Kidney (tissue), 22 donors: ENCODE measurements at places on chromosomes 7 and 10. TPM values are rescaled to one million over a fixed set of nuclear protein-coding genes. Genes with fewer than 3 reads are reported as not detected.

Gene NMT2
- 11.7 TPM for polyA plus RNA-seq

DNA sequence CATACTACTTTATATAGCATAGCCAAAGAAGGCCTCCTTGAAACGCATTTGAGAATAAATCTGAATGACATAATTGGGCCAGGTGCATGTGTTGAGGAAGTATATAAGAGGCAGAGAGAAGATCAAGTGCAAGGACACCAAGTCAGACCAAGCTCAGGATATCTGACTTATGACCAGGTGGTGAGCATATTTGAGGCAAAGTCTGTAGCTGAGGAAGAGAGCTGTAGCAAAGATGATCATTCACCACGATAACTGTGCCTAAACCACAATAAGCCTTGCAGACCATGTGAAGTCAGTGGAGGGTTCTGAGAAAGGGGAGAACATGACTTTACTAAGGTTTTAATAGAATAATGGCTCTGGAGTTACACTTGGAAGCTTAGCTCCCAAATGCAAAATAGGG, 292.3 kb downstream of the SORCS1 start:
- no peak for DNase-seq

Gene SSMEM1
- not detected for polyA plus RNA-seq

Gene AKR1C2
- 11.8 TPM for polyA plus RNA-seq

Gene TAS2R3
- not detected for polyA plus RNA-seq

DNA sequence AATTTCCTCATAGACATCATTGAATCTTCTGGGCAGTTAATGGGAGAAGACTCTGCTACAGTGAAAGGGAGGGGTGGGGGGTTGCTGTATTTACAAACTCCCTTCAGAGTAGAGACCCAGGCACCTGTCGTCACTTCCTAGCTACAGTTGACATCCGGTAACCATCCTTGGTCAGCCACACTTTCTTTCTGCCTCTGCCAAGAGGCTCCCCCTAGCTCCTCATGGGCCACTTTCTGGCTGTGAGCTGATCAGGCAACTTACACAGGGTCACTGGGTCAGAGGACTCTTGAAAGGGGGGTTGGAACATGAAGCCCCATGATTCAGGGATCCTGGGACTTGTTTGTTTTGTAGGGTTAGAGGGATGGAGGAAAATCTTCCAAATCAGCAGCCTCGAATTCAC, 1.2 kb downstream of the TECPR1 start:
- DNase-seq = no peak

Gene SEC23IP
- 13.3 TPM for polyA plus RNA-seq

- no peak for DNase-seq
Measured at GRCh38 chr10:100873827-100874326, 38.9 kb upstream of the SLF2 start.

DNA sequence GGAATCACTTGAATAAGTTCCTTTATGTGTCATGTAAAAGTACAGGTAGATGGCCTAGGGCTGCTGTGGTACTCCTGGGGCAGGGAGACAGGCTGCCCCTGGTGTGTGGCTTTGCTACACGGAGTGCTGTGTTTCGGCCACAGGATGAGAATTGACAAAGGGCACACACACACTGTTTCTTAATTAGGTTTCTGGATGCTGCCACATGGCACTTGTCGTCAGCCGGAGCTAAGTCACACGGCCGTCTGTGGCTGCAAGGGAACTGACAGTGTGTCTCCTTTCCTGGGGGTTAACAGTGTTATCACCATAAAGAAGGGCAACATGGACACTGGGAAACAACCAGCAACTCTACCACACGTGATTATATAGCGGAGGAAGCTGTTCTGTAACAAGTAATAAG, 55.7 kb upstream of the CREB5 start:
- DNase-seq = no peak

Gene TRIL
- 4.2 TPM for polyA plus RNA-seq

DNA sequence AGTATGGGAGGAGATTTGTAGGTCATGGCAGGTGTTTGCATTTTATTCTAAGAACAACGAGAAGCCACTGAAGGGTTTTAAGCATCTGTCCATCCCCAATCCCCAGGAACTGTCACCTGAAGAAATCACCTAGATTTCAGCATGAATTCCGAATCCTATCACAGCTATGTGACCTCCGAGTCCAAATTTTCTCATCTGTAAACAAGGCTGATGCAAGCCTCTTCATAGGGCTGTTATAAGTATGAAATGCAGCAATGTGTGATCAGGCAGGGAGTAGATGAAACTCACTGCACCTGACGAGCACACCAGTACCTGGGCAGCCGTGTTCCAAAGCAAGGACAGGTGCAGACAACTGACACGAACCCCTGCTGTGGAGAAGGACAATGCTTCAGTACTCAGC, 14.0 kb downstream of the HABP2 start:
- no peak for DNase-seq
